ENCODE measurements at places on chromosomes 6 and 20.

- DNase-seq, result no peak
Observed at GRCh38 chr6:39961178-39961577, 26.9 kb upstream of the MOCS1 start.

- DNase-seq, result peak; percentile 78
Observed at GRCh38 chr20:2133318-2134183, 31.9 kb downstream of the STK35 start.

DNA sequence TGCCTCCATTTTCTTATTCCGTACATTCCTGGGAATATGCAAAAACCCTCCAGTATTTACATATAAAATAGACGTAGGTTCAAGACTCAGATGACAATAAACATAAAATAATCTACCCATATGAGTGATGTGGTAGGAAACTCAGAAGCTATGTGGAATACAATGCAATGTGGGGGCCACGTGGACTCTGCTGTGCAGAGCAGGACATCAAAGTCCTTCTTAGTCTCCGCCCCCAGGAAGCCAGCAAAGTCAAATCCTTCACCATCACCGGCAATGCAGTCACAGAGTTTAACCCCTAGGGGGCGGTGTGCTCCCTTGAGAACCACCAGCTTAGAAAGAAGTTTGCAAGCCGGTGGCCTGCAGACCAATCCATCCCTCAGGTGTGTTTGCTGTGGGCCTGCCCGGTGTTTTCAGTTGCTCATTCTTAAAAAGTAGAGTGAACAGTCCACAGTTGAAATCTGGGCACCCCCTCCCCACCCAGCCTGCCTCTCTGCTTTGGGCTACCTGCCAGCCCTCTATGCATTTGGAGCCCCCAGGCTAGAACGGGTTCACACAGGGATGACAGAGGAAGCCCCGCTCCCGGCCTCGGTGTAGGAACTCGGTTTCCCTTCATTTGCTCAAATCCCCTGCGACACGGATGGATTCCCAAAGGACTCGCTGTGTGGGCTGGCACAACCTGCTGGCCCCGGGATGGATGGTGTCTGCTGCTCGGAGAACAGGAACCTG is 59.9 kb downstream of the SULF2 start:
- DNase-seq, result peak; percentile 76

GRCh38 chr6:55772730-55773129 is 102.7 kb downstream of the BMP5 start:
- DNase-seq, result no peak

DNA sequence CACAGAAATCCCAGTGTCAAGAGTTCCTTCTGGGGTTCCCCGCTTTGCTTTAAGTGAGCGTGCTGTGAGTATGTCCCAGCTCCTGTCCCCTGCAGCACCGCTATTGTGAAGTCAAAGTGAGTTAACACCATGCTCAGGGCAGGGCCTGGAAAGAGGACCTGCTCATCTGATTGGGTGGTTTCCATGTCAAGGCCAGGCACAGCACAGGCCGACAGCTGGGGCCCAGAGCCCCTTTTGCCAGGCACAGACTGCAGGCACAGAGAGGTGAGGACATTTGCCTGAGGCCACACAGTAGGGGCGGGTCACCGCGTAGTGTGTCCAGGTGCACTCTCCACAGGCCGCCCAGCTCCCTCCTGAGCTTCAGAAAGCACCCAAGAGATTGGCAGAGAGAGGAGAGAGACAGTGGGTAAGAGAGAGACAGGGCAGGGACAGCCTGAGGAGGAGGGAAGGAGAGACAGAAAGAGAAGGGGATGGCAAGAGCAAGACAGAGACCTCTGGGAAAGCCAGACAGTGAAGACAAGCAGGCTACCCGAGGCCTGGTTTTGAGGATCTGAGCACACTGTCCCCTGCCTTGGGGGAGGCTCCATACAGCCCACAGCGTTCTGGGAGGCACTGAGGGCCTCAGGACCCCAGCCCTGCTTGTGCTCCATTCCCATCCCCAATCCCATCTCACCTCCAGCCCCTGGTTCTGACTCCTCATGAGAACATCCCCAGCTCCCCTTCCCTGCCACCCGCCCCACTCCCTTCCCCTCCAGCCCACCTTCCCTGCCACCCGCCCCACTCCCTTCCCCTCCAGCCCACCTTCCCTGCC is 6.5 kb upstream of the BPIFB1 start:
- no peak for DNase-seq

DNA sequence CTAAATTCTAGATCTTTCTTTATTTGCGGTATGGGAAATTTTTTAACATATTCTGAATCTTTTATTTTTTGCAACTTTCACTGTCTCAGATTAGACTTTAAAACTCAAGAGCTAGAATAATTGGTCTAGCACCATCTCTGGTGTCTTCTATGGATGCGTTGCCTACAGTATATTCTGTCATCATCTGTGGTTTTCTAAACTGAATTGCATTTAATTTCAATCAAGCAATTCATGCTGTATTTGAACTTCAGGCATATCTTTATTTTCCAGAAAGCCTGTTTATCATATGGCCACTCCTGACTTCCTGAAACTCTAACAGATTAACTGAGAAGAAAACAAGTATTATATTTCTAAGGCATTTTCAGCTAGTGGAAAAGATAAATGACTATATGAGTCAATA is 281.6 kb downstream of the PLCB1 start:
- DNase-seq, result no peak

- no peak for DNase-seq
Observed at GRCh38 chr20:7989379-7989778, 30.2 kb downstream of the TMX4 start.

GRCh38 chr20:34754611-34755010 is 50.5 kb downstream of the TP53INP2 start:
- no peak for DNase-seq

- DNase-seq, result no peak
Observed at GRCh38 chr6:10411131-10411970, 3.5 kb downstream of the TFAP2A start.

DNA sequence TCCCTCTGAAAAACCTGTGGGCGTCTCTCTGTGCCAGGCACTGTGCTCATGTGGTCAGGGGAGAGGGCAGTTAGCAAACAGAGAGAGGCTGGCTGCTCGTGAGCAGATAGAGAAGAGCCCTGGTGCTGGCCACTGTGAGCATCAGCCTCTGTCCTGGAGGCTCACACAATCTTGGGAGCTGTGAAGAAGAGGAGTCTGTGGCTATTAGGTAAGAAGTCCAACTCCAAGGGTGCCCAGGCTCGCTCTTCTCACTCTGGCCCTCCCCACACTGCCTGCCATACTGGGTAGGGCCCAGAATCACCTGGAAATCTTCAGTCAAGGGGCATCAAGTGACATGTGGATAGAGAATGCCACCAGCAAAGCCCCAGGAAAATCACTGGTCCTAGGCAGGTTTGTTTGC is 14.1 kb downstream of the SCML4 start:
- no peak for DNase-seq

DNA sequence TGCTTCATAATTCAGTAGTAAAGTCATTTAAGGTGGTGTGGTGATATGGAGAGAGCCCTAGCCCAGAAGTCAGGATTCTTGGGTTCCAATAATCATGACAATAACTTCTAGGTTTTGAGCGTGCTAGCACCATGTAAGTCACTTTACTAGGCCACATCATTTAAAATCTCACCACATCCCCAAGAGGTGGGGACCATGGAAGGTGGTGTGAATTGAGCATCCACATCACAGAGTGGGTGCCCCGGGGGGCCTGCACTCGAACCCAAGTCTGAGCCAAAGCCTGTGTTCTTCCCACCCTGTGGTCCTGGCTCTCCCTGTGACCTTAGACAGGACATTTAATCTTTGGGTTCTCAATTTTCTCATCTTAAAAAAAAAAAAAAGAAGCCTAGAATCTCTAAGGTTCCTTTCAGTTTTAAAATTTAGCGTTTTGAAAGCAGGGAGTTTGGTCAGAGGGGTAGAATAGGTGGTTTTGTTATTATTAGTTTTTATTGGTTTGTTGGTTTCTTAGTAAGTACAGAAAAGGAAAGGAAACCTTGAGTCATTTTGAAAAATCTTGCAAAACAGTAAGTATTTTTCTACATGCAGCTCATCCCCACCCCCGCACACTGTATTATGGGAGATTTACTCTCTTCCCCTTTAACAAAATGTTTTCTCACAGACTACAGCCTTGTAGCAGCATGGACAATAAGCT is 26.4 kb downstream of the ARMC2 start:
- DNase-seq, result no peak

GRCh38 chr6:33721508-33721907 is 10.0 kb upstream of the UQCC2 start:
- no peak for DNase-seq

DNA sequence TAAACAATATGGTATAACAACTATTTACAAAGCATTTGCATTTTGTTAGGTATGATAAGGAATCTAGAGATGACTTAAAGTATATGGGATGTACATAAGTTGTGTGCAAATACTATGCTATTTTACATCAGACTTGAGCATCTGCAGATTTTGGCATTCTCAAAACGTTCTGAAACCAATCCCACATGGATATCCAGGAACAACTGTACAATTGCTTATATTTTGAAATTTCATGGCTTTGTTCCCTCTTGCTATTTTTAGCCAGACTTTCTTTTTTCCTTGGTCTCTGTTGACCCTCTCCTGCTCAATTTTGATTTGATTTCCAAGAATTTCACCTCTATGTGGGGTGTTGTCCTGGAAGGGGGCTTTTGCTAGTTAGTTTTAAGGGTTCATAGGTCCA is 32.9 kb upstream of the UST start:
- no peak for DNase-seq

- DNase-seq, result no peak
Observed at GRCh38 chr6:156161471-156161870, 615.7 kb upstream of the ARID1B start.

- DNase-seq, result no peak
Observed at GRCh38 chr6:35737413-35738211, 780 bp downstream of the ARMC12 start.

- no peak for DNase-seq
Observed at GRCh38 chr6:40688214-40688761, 101.1 kb upstream of the LRFN2 start.

DNA sequence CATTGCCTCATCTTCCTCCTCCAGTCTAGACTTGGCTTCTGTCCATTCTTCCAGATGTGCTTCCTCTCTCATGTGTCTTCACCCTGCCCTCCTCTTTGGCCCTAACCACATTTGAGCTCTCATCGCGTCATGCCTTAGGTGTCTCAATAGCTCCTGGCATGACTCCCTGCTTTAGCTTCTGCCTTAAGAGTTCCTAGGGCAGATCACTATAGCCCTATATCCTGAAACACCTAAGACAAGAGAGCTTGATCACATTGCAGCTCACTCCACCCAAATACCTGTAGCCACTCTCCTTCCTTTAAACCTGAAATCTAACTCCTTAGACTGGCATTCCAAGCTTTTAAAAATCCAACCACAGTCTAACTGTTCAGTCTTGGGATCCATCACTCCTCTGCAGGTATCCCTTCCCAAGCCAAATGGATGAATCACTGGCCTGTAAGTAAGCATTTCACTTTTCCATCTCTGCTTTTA is 69.0 kb upstream of the STXBP5 start:
- no peak for DNase-seq

DNA sequence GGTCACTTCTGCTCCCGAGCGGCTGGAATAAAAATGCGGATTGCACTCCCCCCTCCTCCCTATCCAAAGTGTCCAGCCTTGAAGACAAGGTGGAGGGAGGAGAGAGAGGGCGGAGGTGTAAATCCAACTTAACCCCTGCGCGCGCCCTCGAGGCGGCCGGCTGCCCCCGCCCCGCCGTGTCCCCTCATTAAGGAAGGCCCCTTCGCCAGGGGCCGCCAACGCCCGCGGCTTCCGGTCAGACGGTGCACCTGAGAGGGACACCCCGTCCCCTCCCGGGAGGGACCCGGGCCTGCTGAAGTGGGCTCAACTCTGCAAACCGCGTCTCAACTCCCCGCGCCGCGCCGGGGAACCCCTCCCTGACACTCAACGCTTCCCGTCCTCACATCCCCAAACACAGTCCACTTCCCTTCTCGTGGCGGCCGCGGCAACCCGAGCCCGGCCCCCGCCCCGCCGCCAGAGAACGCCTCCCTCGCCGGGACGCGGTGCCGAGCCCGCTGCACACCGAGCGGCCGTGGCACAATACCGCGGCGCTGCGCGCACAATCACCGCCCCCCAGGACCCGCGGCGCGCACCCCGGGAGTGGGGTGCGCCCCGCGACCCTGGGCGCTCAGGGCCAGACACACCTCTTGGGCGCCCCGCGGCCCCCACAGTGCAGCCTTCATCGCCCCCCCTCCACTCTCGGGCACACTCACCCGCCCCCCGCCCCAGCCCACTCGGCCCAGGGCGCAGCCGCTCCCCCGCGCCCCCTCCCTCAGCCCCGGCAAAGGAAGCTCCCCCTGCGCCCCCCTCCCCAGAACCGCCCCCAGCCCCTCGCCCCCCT is 102.5 kb downstream of the NOL4L start:
- peak; percentile 72 for DNase-seq

DNA sequence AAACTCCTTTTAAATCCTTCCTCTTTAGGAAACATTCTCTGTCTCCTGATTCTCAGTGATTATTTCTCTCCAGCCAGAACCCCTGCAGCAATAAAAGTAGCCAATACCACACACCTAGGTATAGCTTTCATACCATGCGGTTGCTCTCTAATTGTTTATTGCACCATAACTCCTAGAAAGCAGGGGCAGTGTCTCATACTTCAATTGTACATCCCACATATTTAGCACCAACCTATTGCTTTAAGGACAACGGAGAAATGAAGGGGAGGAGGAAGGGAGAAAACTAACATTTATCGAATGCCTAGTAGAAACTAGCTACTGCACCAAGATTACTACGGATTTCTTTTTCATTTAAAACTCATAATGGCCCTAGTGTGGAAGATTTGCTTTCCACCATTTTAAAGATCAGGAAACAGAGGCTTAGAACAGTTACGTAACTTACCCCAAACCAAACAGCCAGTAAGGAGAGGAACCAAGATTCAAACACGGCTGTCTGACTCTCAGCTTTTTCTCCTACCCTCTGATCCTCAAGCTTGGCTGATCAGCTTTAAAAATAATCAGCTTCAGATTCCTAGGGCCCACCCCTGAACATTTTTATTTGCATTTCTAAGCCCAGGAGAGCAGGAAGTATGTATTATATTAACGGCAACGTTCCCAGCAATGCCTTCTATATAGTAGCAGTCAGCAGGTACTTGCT is 43.4 kb upstream of the ATXN1 start:
- DNase-seq, result no peak

DNA sequence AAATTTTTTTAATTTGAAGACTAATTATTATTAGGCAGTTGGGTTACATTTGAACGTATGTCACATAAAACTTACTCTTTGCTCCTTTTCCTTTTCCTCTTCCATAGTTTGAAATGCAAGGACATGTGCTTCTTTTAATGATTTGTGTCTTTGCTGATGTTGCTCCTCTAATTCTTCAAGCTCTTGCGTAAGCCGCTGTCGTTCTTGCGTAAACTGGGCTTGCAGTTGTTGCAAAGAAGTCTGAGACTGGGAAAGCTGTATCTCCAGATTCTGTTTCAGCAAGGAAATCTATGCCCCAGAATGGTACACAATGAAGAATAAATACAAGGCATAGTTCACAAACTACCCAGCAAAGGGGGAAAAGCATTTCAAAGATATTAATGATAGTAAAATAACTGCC is 45.1 kb upstream of the MCM9 start:
- DNase-seq, result peak; percentile 54

- DNase-seq, result no peak
Observed at GRCh38 chr20:63893999-63894357, 948 bp upstream of the DNAJC5 start.

Measured in aorta (tissue), 5 donors.